ENCODE measurements at places on chromosomes 16 and 17.

DNA sequence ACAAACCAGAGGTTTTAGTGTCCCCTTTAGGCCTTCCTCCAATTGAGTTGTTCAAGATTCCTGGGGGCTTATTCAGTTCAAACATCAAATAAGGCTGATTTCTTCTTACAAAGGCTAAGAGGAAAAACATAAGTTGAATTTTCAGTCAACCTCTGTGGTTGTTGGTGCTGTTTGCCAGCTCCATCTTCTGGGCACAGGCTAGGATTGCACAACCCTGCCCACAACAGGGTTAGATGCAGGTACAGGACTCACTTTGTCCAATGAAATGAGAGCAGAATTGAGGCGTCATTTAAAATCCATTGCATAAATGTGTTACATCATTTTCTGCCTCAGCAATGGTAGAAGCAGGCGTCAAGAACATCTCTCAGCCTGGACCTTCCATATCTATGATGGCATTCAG lies 173.3 kb downstream of the PMP22 start:
- no peak overlapping the region for H3K27ac ChIP-seq
- peaks cover 3% of the 10 kb centered on the region for H3K27me3 ChIP-seq
- H3K4me1 ChIP-seq = no peaks in the 10 kb centered on the region
- H3K36me3 ChIP-seq = no peaks in the 10 kb centered on the region
- DNase-seq = no peak
- no peak overlapping the region for H3K4me3 ChIP-seq

DNA sequence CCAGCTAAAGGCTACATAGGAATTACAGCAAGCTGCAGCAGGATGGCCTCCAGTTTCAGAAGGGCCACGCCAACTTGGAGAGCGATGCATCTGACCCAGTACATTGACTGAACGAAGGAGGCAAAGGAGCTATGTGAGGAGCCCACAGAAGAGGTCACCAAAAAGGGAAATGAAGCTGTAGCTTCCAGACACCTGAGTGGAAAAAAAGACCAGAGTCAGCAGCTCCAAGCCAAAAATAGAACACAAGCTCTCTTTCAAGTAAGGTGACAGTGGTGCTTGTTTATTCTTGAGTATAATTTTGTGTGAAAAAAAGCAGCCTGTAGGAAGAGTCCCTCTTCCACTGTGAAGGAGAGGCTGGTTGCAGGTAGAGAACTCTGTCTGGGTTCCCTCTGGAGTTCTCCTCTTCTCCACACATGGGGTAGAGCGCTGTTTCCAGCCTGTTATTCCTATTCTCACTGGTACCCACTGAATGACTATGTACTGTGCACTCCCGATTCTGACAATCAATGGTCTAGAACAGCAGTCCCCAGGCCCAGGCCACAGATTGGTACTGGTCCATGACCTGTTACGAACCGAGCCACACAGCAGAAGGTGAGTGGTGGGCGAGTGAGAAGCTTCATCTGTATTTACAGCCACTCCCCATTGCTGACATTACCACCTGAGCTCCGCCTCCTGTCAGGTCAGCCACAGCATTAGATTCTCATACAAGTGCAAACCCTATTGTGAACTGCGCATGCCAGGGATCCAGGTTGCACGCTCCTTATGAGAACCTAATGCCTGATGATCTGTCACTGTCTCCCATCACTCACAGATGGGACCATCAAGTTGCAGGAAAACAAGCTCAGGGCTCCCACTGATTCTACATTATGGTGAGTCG lies 15.1 kb downstream of the CCL4 start:
- DNase-seq = no peak
- no peaks in the 10 kb centered on the region for H3K36me3 ChIP-seq
- no peak overlapping the region for H3K4me3 ChIP-seq
- H3K27ac ChIP-seq = no peak overlapping the region

DNA sequence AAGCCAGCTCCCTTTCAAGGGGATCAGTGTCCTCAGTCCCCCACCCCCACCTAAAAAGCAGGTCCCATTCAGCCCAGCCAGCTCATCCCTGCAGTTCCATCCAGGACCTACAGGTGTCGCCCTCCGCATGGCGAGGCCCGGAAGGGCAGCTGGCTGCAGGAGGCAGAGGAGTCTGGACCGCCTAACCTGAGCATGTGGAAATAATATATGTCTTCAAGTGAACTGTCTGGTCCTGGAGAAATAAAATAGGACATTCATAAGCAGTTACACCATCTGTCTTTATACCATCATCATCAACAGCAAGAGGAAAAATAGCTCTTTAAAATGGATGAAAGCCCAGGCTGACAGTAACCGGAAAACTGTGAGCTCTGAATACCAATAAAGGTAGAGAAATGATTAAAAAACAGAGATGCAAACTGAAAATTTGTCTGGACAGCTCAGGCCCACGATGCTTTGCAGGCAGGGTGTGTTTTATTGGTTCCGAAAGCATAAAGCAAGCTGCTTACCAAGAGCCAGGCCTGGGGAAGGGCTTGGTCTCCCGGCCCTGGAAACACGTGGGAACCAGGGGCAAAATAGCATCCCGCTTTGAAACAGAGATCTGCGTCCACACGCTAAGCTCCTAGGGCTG lies 215.2 kb downstream of the ZFHX3 start:
- no peak overlapping the region for H3K4me3 ChIP-seq
- peak; percentile 42 for DNase-seq
- no peaks in the 10 kb centered on the region for H3K36me3 ChIP-seq
- H3K27ac ChIP-seq = no peak overlapping the region

DNA sequence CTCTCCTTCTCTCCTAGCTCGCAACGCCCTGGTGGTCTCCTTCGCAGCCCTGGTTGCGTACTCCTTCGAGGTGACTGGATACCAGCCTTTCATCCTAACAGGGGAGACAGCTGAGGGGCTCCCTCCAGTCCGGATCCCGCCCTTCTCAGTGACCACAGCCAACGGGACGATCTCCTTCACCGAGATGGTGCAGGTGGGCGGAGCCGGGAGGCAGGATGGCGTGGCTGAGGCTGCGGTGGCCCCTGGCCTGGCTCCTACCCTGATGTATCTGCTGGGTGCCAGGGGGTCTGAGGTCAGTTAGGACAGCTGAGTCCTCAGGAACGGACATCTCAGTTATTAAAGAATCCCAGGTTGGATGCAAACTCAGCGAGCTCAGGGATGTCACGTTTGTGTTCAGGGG lies 16.7 kb downstream of the SLC26A11 start:
- no peak overlapping the region for H3K4me3 ChIP-seq
- H3K4me1 ChIP-seq = no peaks in the 10 kb centered on the region
- peaks cover 42% of the 10 kb centered on the region for H3K36me3 ChIP-seq
- H3K27me3 ChIP-seq = no peaks in the 10 kb centered on the region

DNA sequence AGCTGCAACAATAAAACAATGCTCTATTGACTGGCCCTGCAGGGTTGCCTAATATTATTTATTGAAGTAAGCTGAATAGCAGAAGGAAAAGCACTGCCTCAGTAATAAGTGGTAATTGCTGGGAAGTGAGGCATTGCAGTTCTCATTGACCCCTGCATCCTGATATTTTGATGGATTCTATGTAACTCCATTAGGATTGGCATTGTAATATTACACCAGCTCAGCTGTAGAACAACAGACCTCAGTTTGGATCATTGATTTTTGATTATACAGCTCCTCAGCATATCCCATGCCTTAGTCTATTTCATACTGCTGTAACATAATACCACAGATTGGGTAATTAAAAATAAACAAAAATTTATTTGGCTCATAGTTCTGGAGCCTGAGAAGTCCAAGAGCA lies 650.6 kb upstream of the SALL1 start:
- DNase-seq = no peak
- no peak overlapping the region for H3K27ac ChIP-seq
- no peaks in the 10 kb centered on the region for H3K36me3 ChIP-seq
- H3K4me1 ChIP-seq = no peaks in the 10 kb centered on the region

DNA sequence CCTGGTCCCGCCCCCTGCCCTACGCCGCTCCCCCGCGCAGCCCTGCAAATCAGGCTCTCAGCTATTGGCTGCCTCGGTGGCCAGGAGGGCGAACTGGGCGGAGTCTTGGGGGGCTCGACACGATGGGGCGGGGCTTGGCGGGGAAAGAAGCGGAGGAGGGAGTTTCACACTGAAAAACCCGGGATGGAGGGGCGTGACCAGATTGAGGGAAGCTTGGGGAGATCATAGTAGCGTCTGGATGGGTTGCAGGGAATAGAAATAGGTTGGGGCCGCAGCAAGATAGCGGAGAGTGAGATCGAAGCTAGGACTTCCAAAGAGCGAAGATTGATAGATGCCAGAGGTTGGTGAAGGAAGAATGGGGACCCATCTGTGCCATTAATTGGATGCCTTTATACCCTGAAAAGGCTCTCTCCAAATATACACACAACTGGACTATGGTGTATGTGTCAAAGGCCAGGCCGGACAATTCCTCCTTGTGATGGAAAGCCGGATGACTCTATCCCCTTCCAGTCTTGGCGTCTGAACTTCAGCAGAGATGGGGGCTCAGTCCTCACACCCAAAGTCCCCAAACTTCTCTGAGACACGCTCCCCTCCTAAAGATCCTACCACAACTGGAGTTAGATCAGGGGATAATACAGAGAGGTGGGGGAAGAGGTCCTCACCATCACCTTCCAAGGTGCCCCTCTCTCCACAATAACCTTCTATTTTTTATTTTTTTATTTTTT lies 376 bp upstream of the STAC2 start:
- H3K36me3 ChIP-seq = no peaks in the 10 kb centered on the region
- peak overlapping the region; percentile 19 for H3K4me3 ChIP-seq
- peaks cover 54% of the 10 kb centered on the region for H3K27me3 ChIP-seq

DNA sequence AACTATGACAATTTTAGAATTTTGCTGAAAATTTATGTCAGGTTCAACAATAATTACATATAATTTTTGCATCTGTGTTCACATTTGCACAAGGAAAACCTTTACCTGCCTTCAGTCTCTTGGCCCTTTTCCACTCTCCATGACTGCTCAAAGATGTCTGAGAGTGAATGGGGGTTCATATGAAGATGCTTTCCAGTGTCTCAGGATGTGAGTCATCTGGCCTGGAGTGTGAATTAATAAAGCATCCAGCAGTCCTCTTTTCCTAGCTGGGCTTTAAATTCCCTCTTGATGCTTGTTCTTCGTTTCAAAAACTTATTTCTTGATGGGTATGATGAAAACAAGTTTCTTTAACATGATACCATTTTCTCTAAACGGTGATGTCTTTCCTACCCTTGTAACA lies 99.9 kb downstream of the CDK5R1 start:
- no peaks in the 10 kb centered on the region for H3K36me3 ChIP-seq
- no peak for DNase-seq
- no peaks in the 10 kb centered on the region for H3K4me1 ChIP-seq
- H3K27me3 ChIP-seq = no peaks in the 10 kb centered on the region

- H3K4me1 ChIP-seq = no peaks in the 10 kb centered on the region
- peaks cover 60% of the 10 kb centered on the region for H3K36me3 ChIP-seq
- H3K4me3 ChIP-seq = no peak overlapping the region
- no peaks in the 10 kb centered on the region for H3K27me3 ChIP-seq
- no peak overlapping the region for H3K27ac ChIP-seq
- DNase-seq = no peak
Observed at GRCh38 chr17:80924807-80925610, 66.6 kb upstream of the CHMP6 start.

DNA sequence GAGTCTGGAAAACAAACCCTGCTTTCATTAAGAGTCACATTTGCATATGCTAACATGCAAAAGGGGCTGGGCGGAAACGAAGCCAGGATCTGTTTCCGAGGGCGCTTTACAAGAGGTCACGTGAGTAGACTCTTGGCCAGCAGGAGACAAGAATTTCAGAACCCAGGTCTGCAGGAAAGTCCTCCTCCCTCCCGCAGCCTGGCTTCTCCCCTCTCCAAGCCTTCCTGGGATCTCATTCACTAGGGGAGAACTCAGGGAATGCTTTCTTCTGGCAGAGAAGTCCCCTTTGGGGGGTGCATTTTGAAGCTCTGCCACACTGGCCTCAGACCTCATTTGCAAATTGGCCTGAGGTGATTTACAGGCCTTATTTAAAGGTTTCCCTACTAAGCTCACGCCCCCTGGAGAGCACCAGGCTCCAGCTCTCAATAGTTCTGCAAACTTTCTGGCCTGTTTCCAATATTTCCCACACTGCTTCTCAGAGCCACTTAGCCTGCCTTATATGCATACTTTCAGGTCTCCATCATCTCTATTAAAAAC lies 57.2 kb upstream of the CACNG5 start:
- no peaks in the 10 kb centered on the region for H3K4me1 ChIP-seq
- no peaks in the 10 kb centered on the region for H3K27me3 ChIP-seq
- no peak for DNase-seq
- no peak overlapping the region for H3K27ac ChIP-seq
- H3K36me3 ChIP-seq = peaks cover 40% of the 10 kb centered on the region

GRCh38 chr16:59971264-59971663 lies 1237.1 kb upstream of the GOT2 start:
- no peak overlapping the region for H3K27ac ChIP-seq
- no peak for DNase-seq
- H3K36me3 ChIP-seq = no peaks in the 10 kb centered on the region

- no peak overlapping the region for H3K4me3 ChIP-seq
- H3K36me3 ChIP-seq = no peaks in the 10 kb centered on the region
- peaks cover 17% of the 10 kb centered on the region for H3K27me3 ChIP-seq
- H3K27ac ChIP-seq = no peak overlapping the region
- H3K4me1 ChIP-seq = peaks cover 13% of the 10 kb centered on the region
Observed at GRCh38 chr17:73954951-73955350, 248.5 kb upstream of the RPL38 start.

DNA sequence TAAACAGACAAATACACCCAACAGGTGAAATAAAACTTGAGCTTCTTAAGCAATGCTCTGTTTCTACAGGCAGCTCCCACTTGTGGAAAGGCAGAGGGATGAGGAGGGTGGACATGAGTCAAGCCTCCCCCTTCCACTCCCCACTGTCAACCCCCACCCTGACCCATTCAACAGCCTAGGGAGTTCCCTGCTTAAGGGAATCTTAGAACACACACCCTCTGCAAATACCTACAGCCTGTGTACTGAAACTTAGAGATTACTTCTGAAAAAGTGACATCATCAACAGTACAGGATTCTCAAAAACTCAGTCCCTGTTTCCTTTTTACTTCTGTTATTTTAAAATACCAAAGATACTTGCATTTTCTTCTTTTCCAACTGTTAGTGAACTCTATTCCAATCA lies 345.4 kb downstream of the SOX9 start:
- peaks cover 5% of the 10 kb centered on the region for H3K27me3 ChIP-seq
- no peak overlapping the region for H3K27ac ChIP-seq
- H3K36me3 ChIP-seq = no peaks in the 10 kb centered on the region
- DNase-seq = no peak

- H3K27me3 ChIP-seq = no peaks in the 10 kb centered on the region
- peaks cover 71% of the 10 kb centered on the region for H3K36me3 ChIP-seq
- H3K4me1 ChIP-seq = peaks cover 7% of the 10 kb centered on the region
- H3K4me3 ChIP-seq = no peak overlapping the region
- H3K27ac ChIP-seq = no peak overlapping the region
- DNase-seq = no peak
Observed at GRCh38 chr16:11692171-11692570, 23.9 kb downstream of the SNN start.

DNA sequence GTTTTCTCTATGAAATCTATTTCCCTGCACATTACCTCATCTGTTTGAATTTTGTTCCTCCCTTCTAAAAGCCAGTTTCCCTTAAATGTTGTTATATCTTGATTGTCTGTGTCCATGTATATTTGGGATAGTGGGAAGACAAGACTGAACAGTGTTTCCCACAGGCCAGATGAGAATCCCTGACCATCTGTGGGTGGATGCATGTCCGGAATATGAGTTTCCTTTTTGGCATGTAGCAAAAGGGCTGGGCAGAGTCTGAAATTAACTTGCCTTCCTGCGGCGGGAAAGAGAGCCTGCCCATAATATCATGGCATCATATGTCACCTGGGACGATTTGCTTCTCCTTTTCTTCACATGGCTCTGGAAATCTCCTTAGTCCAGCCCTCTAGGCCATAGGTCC lies 385.8 kb upstream of the MAF start:
- H3K4me1 ChIP-seq = no peaks in the 10 kb centered on the region
- DNase-seq = no peak
- H3K27ac ChIP-seq = no peak overlapping the region
- no peaks in the 10 kb centered on the region for H3K27me3 ChIP-seq
- no peaks in the 10 kb centered on the region for H3K36me3 ChIP-seq
- H3K4me3 ChIP-seq = no peak overlapping the region
